Activated gamma-delta T cell (primary cell): ENCODE measurements at places on chromosomes 16 and 17.

DNA sequence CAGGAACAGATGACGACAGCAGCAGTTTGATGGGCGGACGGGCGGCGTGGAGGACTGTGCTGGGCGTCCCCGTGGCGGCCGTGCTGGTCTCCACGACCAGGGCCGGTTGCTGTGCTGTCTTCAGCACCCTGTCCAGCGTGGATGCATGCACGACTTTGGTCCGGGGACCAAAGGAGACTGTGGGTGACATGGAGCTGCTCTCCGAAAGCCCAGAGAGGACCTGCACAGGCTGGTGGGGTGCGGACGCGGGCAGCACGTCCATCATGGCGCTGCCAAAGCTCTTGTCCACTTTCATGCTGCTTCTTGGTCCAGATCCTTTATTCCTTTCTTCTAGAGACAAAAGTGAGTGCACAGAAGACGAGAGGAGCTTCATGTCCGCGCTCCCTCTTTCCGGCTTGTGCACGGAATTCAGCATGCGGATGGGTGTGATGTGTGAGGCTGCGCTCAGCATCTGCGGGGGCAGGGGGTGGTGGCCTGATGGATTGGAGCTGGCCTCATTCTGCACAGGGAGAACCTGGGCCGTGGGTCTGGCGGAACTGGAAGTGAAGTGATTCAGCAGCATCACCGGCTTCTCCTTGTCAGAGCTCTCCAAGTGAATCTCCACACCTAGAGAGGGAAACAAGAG, 20.3 kb downstream of the MAP1LC3B start:
- no peak for DNase-seq

- DNase-seq, result no peak
Measured at GRCh38 chr17:16480995-16481394, 11.0 kb downstream of the LRRC75A start.

GRCh38 chr16:66752379-66752778, 970 bp upstream of the DYNC1LI2 start:
- DNase-seq, result no peak

GRCh38 chr16:86292171-86292775, 218.1 kb upstream of the FOXF1 start:
- no peak for DNase-seq

DNA sequence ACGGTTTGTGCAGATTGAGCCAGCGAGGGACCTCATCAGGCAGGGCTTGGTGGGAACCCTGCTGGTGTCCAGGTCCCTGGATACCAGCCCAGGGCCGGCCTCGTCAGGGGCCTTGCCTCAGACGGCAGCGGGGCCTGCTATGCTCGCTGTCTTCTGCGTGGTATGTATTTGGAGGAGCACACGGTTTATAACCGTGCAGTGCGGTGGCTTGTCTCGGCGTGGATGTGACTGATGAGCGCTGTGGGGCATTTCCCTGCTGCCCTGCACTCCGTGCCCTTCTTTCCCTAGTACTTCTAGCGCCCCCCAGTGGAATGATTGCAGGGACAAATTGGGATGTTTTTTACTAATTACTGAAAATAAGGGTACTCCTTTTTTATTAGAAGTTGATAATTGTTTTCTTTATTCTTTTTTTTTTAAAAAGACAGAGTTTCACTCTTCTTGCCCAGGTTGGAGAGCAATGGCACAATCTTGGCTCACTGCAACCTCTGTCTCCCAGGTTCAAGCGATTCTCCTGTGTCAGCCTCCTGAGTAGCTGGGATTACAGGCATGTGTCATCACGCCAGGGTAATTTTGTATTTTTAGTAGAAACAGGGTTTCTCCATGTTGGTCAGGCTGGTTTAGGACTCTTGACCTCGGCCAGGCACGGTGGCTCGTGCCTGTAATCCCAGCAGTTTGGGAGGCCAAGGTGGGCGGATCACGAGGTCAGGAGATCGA, 15.3 kb downstream of the TBCD start:
- DNase-seq, result no peak

GRCh38 chr17:77372444-77373298, 231.9 kb downstream of the SEC14L1 start:
- peak; percentile 62 for DNase-seq

DNA sequence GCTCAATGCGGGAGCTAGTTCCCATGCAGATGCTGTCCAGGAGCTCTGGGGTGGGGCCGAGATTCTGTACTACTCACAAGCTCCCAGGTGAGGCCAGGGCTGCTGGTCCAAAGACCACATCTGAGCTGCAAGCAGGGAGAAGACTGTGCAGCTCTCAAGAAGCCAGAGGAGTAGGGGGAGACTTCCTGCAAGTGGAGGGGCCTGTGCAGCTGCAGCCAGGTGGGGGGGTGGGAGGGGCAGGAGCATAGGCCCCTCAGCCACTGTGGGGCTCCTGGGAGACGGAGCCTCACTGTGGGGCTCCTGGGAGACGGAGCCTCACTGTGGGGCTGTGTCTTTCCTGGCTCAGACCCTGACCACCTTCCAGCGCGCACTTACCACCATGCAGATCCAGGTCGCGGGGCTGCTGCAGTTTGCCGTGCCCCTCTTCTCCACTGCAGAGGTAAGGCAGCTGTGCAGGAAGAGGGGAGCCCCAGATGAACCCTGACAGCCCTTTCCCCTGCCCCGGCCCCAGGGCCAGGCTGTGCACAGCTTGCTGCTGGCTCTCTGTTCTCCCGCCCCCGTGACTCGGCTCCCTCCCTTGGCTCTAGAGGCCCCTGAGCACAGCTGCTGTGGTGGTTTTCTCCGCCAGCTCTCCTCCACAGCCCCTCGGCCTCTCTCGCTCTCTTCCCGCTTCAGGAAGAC, 24.3 kb upstream of the DNAI2 start:
- no peak for DNase-seq

- DNase-seq, result no peak
Measured at GRCh38 chr16:3094289-3095027, 4.6 kb downstream of the ZSCAN10 start.

GRCh38 chr17:42458497-42459255, at the start of gene ATP6V0A1:
TSS of gene ATP6V0A1 (plus strand) at chr17:42458878. CDS start at chr17:42460895, 2,017 bp downstream.
- DNase-seq, result peak; percentile 74

DNA sequence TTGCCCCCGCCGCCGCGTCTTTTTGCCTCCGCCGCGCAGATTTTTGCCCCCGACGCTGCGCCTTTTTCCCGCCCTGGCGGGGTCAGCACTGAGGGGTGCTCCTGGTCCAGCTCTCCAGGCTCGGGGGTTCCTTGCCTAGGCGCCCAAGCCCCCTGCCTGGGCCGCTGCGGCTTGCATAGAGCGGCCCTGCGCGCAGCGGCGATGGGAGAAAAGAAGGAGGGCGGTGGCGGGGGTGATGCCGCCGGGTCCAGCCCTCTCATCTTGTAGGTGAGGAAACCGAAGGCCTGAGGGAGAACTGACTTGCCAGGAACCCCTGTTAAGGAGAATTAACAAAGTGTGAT, 330.8 kb upstream of the WSB1 start:
- no peak for DNase-seq

- no peak for DNase-seq
Measured at GRCh38 chr16:55506083-55506482, 2.8 kb upstream of the LPCAT2 start.

- no peak for DNase-seq
Measured at GRCh38 chr16:4862639-4863038, 15.4 kb downstream of the UBN1 start.

DNA sequence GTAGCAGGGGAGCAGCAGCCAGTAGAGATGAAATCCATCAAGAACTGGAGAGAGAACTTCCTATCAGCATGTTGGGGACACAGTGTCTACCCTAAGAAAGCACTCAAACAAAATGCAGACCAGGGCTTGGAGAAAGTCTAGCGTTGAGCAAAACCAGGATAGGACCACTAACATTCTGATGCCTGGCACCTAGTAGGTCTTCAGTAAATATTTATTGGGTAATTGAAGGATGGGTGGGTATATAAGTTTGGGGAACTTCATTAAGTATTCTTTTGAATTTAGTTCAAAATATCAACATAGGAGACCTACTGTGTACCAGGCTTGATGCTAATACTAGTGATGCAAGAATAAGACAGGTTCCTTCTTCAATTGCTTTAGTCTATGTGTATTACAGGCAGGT, 30.9 kb downstream of the SLC6A2 start:
- no peak for DNase-seq

- no peak for DNase-seq
Measured at GRCh38 chr17:82301916-82302567, 15.4 kb downstream of the CD7 start.

- no peak for DNase-seq
Measured at GRCh38 chr17:8021565-8022359, 17.1 kb upstream of the ALOX15B start.

DNA sequence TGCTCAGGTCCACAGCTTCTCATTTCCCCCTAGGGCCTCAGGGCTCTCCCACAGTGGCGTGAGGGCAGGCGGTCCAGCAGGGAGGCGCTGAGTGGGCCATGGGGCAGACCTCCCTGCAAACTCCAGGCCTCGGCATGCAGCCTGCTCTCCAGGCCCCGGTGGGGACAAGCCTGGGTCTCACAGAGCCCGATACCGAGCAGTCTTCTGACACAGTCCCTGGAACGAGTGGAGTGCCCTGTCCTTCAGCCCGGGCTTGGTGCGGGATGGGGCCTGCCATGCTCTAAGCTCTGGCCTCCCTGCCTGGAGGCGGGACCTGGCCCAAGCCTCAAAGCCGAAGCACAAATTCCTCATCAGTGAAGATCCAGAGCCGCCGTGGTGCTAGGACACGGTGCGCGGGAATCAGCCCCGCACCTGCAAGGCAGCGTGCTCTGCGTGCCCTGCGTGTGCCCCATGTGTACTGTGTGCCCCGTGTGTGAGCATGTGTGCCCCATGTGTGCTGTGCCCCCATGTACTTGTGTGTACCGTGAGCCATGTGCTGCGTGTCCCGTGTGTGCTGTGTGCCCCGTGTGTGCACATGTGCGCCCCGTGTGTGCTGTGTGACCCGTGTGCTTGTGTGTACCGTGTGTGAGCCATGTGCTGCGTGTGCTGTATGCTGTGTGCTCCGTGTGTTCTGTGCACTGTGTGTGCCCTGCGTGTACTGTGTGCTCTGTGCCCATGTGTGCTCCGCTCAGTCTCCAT, 56.1 kb downstream of the ENGASE start:
- no peak for DNase-seq

DNA sequence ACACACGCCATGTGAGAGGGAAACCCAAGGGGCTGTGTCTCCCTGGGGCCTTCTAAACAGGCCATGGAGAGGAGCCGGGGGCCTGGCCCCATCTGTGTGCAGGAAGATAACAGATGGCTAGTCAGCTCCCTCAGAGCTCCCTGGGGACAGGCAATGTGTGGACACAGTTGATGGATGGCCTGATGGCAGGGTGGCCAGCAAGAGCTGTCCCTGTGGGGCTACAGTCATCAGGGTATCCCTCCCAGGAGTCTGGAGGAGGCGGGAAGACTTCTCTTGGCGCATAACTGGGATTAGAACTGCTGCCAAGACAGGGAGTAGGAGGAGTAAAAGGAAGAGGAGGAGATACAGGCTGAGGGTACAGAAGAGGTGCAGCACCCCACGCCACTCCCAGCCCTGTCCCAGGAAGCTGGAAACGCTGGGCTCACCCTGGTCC, 17.3 kb downstream of the MYO18A start:
- no peak for DNase-seq
